ENCODE measurements at places on chromosomes 5 and 9.

GRCh38 chr5:10420932-10421331 lies 20.7 kb upstream of the ROPN1L start:
- no peak for DNase-seq

DNA sequence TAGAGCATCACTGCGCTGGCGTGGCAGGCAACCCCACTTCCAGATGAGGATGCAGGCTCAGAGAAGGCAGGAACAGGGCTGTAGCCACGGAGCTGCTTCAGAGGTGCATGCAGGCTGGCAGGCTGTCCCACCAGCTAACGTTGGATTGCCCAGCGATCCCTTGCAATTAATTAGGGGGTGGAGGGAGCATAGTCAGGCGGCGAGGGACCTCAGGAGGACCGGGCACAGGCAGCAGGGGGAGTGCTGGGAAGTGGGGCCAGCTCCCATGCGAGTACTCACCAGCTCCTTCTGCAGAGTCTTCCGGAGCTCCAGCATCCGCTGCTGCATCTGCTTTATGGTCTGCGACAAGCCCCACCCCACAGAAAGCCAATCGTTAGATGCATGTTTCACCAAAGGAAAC lies 20.3 kb downstream of the ARPC5L start:
- DNase-seq, result no peak

- no peak for DNase-seq
Measured at GRCh38 chr5:10775646-10776045, 14.6 kb upstream of the DAP start.

GRCh38 chr5:108084105-108084504 lies 297.8 kb downstream of the FBXL17 start:
- DNase-seq, result no peak

DNA sequence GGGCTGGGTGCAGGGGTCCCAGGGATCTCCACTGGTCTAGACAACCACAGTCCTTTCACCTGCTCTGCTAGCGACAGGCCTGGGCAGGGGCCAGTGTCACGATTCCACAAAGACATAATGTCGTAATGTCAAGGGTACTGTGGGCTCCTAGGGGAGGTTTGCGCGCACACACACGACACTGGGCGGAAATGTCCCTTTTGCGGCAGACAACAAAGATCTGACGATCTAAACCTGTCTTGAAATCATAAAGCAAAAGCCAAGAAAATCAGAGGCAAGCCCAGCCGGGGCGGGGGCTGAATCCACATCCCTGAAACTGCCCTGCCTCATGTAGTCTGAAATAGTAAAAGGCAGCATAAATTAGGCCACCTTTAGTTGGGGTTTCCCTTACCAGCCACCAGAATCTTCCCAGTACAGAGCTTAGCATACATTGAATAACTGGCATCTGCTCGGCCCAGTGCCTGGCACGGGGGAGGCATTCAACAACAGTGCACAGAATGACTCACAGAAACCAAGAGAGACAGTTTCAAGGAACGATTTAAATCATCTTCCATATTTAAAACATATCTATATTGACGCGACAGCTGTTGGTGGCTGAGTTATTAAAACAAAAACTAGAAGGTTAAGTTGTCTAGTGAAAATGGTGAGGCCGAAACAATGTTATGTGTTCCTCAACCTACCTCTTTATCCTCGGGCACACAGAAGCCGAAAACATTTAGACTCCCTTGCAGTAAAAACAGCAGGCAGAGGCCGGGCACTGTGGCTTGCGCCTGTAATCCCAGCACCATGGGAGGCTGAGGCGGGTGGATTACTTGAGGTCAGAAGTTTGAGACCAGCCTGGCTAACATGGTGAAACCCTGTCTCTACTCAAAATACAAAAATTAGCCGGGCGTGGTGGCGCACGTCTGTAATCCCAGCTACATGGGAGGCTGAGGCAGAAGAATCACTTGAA lies 151.0 kb downstream of the MYO10 start:
- no peak for DNase-seq

- DNase-seq, result no peak
Measured at GRCh38 chr9:114827641-114828302, 21.9 kb upstream of the TNFSF15 start.

GRCh38 chr9:35812025-35812602 lies at the start of gene SPAG8:
Gene SPAG8, minus strand, starts transcription at chr9:35812262. Its CDS starts 115 bp downstream, at chr9:35812147.
- DNase-seq, result peak; percentile 92

GRCh38 chr9:94900222-94901018 lies 173.9 kb downstream of the AOPEP start:
- peak; percentile 39 for DNase-seq

GRCh38 chr5:16727755-16728325 lies 111.0 kb upstream of the RETREG1 start:
- no peak for DNase-seq

DNA sequence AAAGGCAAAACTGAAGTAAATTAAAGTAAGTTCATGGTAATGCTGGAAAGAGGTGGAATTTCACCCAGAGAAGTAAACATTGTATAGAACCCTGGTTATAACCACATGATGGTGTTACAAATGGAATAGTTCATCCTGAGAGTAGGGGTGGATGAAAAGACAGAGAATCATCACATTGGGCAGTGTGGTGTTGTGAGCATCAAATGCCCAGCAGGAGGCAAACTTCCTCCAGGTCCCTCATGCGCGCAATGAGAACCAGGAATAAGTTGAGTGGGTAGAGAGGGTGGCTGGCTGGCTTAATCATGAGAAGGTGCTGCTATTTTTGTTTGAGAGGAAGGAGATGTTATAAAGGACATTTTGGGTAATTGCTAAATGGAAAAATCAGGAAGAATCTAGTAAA lies 163.3 kb upstream of the HMHB1 start:
- no peak for DNase-seq

DNA sequence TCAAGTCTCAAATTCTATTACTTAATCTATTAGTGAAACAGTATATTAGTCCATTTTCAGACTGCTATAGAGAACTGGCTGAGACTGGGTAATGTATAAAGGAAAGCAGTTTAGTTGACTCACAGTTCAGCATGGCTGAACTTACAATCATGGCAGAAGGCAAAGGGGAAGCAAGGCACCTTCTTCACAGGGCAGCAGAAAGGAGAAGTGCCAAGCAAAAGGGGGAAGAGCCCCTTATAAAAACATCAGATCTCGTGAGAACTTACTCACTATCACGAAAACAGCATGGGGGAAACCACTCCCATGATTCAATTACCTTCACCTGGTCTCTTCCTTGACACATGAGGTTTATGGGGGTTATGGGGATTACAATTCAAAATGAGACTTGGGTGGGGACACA lies 67.9 kb upstream of the CHSY3 start:
- no peak for DNase-seq

DNA sequence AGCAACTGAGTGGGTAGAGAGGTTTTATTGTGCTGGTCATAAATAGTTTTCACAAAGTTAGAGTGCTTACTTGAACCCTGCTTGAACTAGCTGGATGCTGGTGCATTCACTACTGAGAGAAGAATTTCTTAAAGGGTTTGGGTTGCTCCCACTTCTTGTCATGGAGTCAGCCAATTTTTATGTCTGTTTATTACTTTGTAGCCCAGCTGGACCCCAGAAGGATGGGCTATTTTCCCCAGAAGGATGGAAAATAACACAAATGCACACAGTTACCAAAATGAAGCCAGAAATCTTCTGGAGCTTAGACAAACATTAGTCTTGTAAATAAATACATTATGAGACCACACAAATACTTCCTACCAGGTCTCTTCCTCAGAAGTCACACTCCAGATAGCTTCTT lies 480.8 kb upstream of the TNC start:
- DNase-seq, result no peak

DNA sequence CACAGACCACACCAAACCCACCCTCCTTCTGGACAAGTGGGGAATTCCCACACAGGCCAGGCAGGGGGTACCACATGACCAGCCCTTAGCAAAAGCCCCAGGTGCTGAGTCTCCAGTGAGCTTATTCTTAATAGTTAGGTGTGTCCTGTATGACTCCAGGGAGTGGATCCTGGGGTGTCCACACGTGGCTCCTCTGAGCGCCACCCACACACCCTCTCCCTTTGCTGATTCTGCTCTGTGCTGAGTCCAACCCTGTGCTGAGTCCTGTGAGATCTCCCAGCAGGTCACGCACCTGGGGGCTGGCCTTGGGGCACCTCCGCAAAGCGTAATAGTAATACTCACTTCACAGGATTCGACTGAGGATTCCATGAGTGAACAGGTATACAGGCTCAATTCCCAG lies 12.7 kb downstream of the LRRC14B start:
- no peak for DNase-seq

DNA sequence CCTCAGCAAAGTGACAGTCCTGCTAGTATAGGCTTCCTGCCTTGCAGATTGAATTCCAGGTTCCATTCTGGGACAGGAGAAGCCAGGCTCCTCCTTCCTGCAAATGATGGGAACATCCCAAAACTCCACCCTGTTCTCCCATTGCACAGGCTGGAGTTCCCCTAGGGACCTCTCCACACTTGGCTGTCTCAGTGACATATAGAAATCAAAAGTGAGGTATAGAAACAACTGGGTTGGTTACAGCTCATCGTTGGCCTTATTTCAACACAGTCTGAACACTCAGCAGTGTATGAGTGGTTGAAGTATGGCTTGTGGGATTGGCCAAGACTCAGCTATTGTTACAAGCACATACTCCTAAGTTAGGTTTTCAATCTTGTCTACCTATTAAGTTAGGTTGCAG lies 157.8 kb upstream of the FTMT start:
- no peak for DNase-seq

DNA sequence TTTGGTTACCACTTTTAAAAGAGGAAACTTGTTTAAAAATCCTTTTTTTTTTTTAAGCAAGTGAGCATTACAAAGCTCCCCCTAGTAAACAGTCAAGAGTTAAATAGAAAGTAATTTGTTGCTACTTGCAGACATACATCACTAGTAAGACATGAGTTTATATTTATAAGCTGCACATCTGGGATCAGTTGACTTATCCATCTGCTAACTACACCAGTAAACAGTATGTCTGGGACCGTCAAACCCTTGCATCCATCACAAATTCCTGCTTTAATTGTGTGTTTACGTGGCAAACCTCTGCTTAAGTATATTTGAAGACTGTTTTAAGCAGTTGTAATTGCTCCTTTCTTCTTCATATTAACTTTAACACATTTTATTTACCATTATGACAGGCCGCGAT lies 146.8 kb downstream of the EBF1 start:
- DNase-seq, result no peak

GRCh38 chr9:17578911-17579793 lies at the start of gene SH3GL2:
Gene SH3GL2, plus strand, starts transcription at chr9:17579066.
- peak; percentile 59 for DNase-seq

DNA sequence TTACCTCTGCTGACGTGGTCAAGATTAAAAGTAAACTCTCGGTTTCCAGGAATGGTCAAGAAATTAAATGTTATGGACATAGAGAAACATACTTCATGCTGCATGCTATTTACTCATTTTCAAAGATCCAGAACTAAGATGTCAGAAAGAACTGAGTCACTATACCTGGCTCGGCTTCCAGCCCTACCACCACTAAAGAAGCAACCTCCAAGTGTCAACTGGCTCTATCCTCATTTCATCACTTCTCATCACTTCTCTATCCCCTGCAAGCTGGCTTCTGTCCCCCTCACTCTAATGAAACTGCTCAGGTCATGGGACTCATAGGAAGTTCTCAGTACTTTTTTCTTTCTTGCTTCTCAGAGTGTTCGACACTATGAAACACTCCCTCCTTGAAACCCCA lies 116.2 kb downstream of the CDK5RAP2 start:
- DNase-seq, result no peak

- no peak for DNase-seq
Measured at GRCh38 chr5:150619359-150620230, 20.9 kb upstream of the SYNPO start.

DNA sequence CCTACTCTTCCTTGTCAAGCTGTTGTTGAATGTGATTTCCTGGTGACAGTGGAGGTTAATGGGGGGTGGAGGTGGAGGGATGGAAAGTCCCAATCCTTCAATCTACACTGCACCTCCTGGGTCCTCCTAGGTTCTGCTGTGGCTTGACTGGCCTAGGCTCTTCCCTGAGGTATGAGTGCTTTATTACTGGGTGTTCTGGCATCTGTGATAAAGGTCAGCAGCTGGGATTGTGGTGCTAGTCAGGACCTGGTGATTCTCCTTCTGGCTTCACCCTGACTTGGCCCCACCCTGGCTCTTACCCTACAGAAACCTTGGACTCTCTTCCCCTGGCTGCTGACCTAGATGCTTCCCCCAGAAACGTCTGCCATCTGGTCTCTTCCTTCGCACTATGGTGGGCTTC lies 194.3 kb downstream of the ARHGEF28 start:
- no peak for DNase-seq

- peak; percentile 22 for DNase-seq
Measured at GRCh38 chr5:150515446-150515845, 7.5 kb downstream of the NDST1 start.

- no peak for DNase-seq
Measured at GRCh38 chr9:110114086-110114858, 93.7 kb downstream of the C9orf152 start.

DNA sequence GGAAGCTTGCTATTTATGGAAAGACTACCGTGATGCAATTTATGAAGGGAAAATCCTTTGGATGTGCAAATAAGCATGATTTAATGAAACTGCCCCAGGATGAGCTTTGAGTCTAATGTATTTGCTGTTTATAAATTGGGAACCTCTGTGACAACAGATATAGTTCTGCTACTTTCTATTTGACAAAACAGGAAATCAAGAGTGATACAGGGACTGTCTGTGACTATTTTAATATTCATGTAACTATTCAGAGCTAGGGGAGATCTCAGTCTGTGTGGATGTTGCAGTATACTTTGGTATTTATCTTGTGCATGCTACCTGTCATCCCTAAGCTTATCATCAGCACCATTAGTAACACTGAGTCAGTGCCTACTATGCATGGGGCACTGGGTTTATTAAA lies 132.1 kb downstream of the PDZD2 start:
- no peak for DNase-seq

DNA sequence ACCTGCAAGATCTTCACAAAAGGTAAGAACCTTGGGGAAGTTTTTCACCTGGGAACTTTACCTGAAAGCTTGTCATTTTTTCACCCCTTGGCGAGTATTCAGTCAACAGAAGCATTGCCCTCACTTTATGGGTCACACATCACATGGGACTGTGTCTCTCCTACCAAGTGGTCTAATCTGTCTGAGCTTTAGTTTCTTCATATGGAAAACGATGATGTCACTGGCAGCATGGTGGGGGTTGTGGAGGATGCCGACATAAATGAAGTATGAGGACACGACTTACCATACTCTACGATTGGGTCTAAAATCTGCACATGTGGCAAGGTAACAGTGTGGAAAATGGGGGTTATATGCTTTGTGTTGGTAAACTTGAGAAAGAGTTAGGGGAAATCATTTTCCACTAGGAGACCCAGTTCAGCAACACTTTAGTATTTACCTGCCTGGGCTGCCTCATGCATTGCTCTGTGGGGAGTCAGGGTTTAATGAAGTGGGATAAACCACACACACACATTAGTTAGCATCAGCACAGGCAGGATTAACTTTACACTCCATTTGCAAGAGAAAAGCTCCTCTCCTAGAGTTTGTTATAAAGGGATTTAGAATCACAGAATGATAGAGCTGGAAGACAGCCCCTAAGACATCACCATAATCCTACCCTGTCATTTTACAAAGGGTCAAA lies 19.8 kb upstream of the PAX5 start:
- DNase-seq, result no peak
